AG08395 (cell line): ENCODE measurements at places on chromosomes 4 and X.
A peak's percentile ranks its signal among the peaks of the same experiment; 100 is the strongest.

DNA sequence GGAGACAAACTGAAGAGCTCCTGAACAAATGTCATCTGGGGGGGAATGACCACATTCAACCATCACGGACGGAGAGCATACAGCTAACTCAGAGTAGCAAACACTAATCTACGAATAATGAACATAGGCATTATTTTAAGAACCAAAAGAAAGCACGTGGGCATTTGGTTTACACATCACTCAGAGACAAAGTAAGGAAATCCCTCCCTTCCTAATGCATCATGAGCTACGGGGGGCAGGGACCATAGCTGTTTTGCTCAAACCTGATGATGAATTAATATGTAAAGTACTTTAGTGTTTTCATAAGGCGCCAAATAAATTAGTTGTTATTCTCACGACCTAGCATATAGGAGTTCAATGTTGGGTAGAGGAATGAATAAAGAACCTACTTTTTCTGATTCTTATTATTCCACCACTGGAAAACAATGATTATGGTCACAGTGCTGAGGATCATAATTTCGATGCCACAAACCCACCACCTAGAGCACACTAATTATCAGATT is 11.7 kb upstream of the TMEM156 start:
- DNase-seq = no peak

GRCh38 chrX:10064736-10065135 is 92.0 kb upstream of the CLCN4 start:
- no peak for DNase-seq

DNA sequence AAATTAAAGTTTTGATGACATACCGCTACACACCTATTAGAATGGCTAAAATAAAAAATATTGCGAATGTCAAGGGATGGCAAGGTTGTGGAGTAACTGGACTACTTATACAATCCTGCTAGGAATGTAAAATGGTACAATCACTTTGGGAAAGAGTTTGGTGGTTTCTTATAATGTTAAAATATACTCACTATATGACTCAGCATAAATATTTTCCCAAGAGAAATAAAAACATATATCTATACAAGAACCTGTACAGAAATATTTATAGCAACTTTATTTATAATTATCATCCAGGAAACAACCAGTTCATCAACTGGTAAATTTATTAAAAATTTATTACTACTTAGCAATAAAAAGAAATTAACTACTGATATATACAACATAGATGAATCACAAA is 89.7 kb downstream of the SLC10A7 start:
- DNase-seq = no peak

DNA sequence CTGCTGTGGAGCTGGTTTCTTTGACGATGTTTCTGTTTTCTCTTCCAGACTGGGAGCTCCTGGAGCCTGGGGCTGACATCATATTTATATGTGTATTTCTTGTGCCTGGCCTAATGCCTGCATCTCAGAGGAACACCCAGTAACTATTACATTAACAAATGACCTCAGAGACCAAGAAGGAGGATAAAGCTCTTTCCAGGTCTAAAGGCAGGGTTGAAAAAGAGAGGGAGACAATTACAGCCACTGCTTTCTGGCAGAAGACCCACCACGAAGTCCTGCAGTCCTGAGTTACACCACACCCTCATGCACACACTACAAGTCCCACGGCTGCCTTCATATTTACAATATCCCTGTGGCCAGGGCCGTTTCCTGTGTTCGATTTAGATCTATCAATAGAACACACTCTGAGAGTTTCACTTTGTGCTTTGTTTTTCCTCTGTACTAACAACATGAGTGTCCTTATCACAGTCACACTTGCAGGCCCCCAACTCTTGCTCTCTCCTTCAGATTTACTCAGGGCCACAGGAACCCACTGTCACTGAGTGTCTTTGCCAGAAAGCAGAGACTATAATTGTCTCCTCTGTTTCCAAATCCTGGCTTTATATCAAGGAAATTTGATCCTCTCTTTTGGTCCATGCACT is 535.5 kb downstream of the MID1IP1 start:
- no peak for DNase-seq

DNA sequence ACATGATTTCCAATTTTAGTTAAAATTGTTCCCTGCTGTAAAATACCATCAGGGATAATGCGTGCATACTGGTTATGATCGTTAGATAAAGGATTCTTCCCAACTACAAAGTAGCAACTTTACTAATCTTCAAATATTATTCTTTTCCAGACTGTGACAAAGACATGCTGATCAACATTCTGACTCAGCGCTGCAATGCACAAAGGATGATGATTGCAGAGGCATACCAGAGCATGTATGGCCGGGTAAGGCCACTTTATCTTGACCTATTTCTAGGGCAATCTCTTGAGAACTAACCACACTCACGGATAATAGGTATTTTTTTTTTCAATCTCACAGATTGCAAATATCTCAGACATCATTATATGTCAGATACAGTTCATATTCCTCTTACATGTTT is 47.0 kb downstream of the ANXA10 start:
- DNase-seq = no peak

- DNase-seq = no peak
Observed at GRCh38 chr4:40493160-40493559, 136.5 kb downstream of the RBM47 start.

GRCh38 chrX:132375941-132376340 is 112.9 kb downstream of the MBNL3 start:
- no peak for DNase-seq

DNA sequence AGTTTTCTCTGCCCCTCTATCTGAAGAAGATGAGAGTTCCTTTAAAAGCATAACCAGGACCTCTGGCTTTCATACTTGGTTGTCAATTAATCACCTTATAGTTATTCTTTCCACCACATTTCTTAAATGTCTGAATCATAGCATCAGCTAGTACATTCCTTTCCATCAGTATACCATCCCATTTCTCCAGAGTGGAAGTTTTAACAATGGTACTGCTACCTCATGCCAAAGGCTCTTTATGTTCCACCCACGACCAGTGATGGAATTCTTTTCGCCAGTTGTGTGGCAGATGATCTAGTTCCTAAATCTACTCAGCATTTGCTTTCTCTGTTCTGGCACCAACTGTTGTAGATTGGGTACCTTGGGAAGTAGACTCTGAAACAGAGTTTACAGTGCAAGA is 379.8 kb downstream of the ZNF674 start:
- peak; percentile 64 for DNase-seq
